Thoracic aorta (tissue), 2 donors: ENCODE measurements at places on chromosomes 12 and 14. TPM values are rescaled to one million over a fixed set of nuclear protein-coding genes. Genes with fewer than 3 reads are reported as not detected.

- no peak for DNase-seq
- H3K4me1 ChIP-seq, result no peaks in the 10 kb centered on the region
- no peak overlapping the region for H3K4me3 ChIP-seq
- H3K27ac ChIP-seq, result no peak overlapping the region
- H3K36me3 ChIP-seq, result no peaks in the 10 kb centered on the region
Measured at GRCh38 chr14:67576216-67576955, 23.7 kb downstream of the PIGH start.

DNA sequence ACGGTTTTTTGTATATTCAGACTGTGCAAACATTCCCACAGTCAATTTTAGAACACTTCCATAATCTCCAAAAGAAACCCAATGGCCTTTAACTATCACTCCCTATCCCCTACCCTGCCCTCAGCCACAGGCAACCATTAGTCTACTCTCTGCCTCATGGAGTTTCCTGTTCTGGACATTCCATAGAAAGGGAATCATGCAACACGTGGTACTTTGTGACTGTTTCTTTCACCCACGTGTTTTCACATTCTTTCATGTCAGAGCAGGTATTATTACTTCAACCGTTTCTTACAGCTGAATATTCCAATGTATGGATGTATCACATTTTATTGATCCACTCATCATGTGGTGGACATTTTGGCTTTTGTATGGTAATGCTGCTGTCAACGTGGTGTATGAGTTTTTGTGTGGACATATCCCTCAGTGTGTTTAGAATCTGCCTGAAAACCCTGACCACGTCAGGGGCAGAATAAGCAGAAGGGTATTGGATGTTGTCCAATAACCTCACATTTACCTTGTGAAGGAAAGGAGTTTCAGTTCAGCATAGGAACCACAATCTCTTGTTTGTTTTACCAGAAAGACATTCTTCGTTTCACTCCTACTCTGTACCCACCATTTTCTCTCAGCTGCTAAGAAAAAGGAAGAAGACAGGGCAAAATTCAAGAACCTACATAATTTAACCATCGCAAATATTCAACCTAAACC lies 107.5 kb upstream of the DYRK2 start:
- H3K36me3 ChIP-seq, result no peaks in the 10 kb centered on the region
- H3K27ac ChIP-seq, result no peak overlapping the region
- H3K27me3 ChIP-seq, result no peaks in the 10 kb centered on the region
- H3K4me1 ChIP-seq, result no peaks in the 10 kb centered on the region
- DNase-seq, result no peak
- no peak overlapping the region for H3K4me3 ChIP-seq

DNA sequence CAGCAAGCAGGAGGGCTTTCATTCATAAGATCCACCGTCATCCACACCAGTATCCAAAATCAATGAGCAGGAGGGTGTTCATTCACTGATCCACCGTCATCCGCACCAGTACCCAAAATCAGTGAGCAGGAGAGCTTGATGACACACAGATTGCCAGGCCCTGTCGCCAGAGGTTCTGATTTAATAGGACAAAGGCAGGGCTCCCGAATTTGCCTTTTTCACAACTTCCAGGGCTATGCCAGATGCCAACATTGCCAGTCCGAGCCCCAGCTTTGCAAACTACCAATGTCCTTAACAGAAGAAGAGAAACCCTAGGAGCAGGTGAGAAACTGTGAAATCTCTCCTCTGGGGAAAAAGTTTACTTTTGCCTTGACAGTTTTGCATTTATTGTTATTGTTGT lies 115.0 kb downstream of the SLC15A4 start:
- no peaks in the 10 kb centered on the region for H3K36me3 ChIP-seq
- no peaks in the 10 kb centered on the region for H3K27me3 ChIP-seq
- H3K27ac ChIP-seq, result no peak overlapping the region
- DNase-seq, result no peak
- no peak overlapping the region for H3K4me3 ChIP-seq
- H3K4me1 ChIP-seq, result no peaks in the 10 kb centered on the region

NTN4 gene
- total RNA-seq, result 72.3 TPM

DNA sequence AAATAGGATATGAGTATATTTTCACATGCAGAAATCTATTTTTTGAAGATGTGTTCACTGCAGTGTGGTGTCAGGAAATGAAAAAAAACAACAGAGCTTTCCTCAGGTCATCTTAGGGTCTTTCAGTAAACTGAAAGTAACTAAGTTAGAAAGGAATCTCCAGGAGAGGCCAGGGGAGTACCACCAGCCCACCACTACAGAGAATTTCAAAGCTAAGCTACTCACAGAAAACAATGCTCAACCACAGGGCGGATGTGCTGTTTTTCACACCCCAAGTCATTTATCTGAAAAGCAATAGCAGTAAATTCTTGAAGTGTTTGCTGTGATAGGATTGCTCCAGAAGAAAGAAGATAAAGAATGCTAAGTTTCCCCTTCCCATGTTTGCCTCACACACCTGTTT lies 79.0 kb downstream of the IFNG start:
- no peaks in the 10 kb centered on the region for H3K27me3 ChIP-seq
- H3K36me3 ChIP-seq, result no peaks in the 10 kb centered on the region
- no peaks in the 10 kb centered on the region for H3K4me1 ChIP-seq

ACOT4 gene
- total RNA-seq, result 1.3 TPM

DNA sequence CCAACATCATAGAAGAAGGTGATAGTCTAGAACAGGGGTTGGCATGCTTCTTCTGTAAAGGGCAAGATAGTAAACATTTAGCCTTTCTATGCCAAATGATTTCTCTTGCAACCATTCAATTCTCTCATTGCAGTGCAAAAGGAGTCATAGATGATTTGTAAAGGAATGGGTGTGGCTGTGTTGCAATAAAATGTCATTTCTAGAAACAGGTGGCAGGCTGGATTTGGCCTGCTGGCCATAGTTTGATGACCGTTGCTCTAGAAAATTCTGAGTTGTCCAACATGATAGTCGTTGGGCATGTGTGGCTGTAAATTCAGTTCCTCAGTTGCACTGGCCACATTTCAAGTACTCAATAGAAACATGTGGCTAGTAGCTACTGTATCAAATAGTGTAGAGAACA lies 21.7 kb downstream of the SMCO2 start:
- H3K4me3 ChIP-seq, result no peak overlapping the region
- no peak overlapping the region for H3K27ac ChIP-seq
- no peaks in the 10 kb centered on the region for H3K27me3 ChIP-seq
- no peak for DNase-seq

GRCh38 chr14:106547735-106548434 lies 1021.5 kb downstream of the TMEM121 start:
- no peaks in the 10 kb centered on the region for H3K27me3 ChIP-seq
- no peak overlapping the region for H3K4me3 ChIP-seq
- H3K4me1 ChIP-seq, result no peaks in the 10 kb centered on the region
- DNase-seq, result no peak
- H3K36me3 ChIP-seq, result no peaks in the 10 kb centered on the region
- no peak overlapping the region for H3K27ac ChIP-seq

- H3K4me1 ChIP-seq, result no peaks in the 10 kb centered on the region
- no peak for DNase-seq
- no peak overlapping the region for H3K4me3 ChIP-seq
- H3K27me3 ChIP-seq, result no peaks in the 10 kb centered on the region
Measured at GRCh38 chr12:99281277-99281676, 366.3 kb upstream of the GARIN6 start.

PSMB5 gene
- total RNA-seq, result 79.7 TPM

GRCh38 chr12:58819985-58820384 lies 100.3 kb downstream of the LRIG3 start:
- no peak for DNase-seq
- no peaks in the 10 kb centered on the region for H3K4me1 ChIP-seq
- H3K4me3 ChIP-seq, result no peak overlapping the region

CD63 gene
- total RNA-seq, result 615 TPM

GRCh38 chr14:50796390-50796789 lies 34.6 kb downstream of the NIN start:
- no peak overlapping the region for H3K4me3 ChIP-seq
- DNase-seq, result no peak
- H3K4me1 ChIP-seq, result peaks cover 30% of the 10 kb centered on the region
- no peaks in the 10 kb centered on the region for H3K36me3 ChIP-seq
- no peak overlapping the region for H3K27ac ChIP-seq

GRCh38 chr12:120766566-120766965 lies 40.9 kb downstream of the ACADS start:
- H3K27me3 ChIP-seq, result no peaks in the 10 kb centered on the region
- H3K4me3 ChIP-seq, result no peak overlapping the region
- H3K4me1 ChIP-seq, result peaks cover 1% of the 10 kb centered on the region
- DNase-seq, result no peak

- no peak for DNase-seq
- H3K27ac ChIP-seq, result no peak overlapping the region
- peak overlapping the region; percentile 49 for H3K4me3 ChIP-seq
- no peaks in the 10 kb centered on the region for H3K36me3 ChIP-seq
- H3K27me3 ChIP-seq, result no peaks in the 10 kb centered on the region
- H3K4me1 ChIP-seq, result peaks cover 9% of the 10 kb centered on the region
Measured at GRCh38 chr14:30143627-30144026, 216.0 kb upstream of the PRKD1 start.

GRCh38 chr12:113263431-113263963 lies 42.2 kb downstream of the TPCN1 start:
- no peak overlapping the region for H3K27ac ChIP-seq
- no peak for DNase-seq
- peaks cover 37% of the 10 kb centered on the region for H3K4me1 ChIP-seq
- no peaks in the 10 kb centered on the region for H3K27me3 ChIP-seq
- H3K36me3 ChIP-seq, result peaks cover 34% of the 10 kb centered on the region
- H3K4me3 ChIP-seq, result no peak overlapping the region

P2RX2 gene
- total RNA-seq, result not detected

DNA sequence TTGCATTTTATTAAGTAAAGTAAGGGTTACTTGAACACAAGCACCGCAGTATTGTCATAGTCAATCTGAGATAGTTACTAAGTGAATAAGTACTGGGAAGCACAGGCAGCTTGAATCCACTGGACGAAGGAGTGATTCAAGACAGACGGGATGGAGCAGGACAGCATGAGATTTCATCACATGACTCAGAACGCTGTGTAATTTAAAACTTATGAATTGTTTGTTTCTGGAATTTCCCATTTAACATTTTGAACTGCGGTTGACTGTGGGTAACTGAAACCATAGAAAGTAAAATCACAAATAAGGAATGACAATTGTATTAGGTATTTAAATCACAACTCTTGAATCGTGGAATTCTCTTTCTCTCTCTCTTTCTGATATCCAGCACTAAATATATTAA lies 1630.4 kb upstream of the SEL1L start:
- peaks cover 9% of the 10 kb centered on the region for H3K4me1 ChIP-seq
- no peak for DNase-seq
- no peak overlapping the region for H3K4me3 ChIP-seq
- no peaks in the 10 kb centered on the region for H3K36me3 ChIP-seq

DNA sequence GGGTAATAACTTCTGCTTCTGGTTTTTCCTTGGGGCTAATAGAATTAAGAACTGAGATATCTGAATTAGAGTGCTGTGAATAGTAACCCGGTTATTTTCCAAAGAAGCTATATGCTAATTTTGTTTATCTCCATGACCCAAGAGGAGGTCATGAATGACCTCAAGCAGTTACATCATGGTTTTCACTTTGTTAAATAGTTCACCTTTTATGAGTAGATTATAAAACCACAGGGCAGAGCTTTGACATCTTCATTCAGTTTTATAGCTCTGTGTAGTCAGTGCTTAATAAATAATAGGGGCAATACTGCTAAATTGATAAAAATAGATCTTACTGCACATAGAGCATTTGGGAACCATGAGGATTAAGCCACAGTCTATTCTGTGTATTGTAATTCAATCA lies 462.2 kb downstream of the LRIG3 start:
- no peak overlapping the region for H3K4me3 ChIP-seq
- no peaks in the 10 kb centered on the region for H3K27me3 ChIP-seq
- H3K4me1 ChIP-seq, result peaks cover 11% of the 10 kb centered on the region
- H3K27ac ChIP-seq, result no peak overlapping the region
- no peak for DNase-seq
- no peaks in the 10 kb centered on the region for H3K36me3 ChIP-seq

DNA sequence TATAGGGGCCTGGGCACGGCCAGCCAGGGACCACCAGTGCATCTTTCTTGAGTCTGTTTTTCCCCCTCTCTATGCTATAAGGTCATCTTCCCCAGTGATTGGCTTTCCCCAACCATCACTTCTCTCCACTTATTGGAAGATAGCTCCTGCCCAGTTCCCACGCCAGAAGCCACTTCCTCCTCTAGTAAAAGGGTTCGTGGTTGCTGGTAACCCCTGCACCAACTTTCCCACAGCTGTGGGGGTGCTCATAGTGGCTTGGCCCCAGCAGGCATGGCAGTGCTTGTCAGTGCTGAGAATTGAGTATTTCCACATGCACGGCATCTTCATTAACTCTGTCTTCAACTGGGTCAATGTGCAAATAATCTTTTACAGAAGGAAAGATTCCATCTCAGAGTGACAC lies 215.4 kb downstream of the FOXN3 start:
- H3K4me1 ChIP-seq, result peaks cover 27% of the 10 kb centered on the region
- H3K27ac ChIP-seq, result no peak overlapping the region
- no peaks in the 10 kb centered on the region for H3K27me3 ChIP-seq
- no peak overlapping the region for H3K4me3 ChIP-seq

DNA sequence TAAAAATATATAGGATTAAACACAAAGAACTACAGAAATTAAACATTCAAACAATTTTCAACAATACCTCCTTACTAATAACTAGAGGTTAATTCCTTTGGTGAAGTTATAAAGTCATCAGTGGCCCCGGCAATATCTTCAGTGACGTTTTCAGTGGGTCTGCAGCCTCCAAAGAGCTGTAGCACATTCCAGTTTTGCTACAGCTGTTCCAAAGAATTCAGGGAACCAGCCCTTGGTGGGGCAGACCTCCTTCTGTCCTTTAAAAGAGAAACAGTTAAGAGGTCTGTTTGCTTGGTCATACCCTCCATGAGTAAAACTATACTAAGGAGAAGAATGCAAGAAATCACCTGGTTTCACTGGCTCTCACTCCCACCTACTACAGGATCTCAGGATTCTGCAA lies 99.2 kb upstream of the ZDHHC17 start:
- no peak overlapping the region for H3K4me3 ChIP-seq
- H3K36me3 ChIP-seq, result no peaks in the 10 kb centered on the region
- no peaks in the 10 kb centered on the region for H3K27me3 ChIP-seq

GRCh38 chr12:52003016-52003550 lies 3.7 kb upstream of the TAMALIN start:
- H3K27me3 ChIP-seq, result no peaks in the 10 kb centered on the region
- H3K4me1 ChIP-seq, result peaks cover 2% of the 10 kb centered on the region
- H3K27ac ChIP-seq, result no peak overlapping the region
- H3K4me3 ChIP-seq, result no peak overlapping the region
- H3K36me3 ChIP-seq, result no peaks in the 10 kb centered on the region
- DNase-seq, result no peak

- H3K27ac ChIP-seq, result no peak overlapping the region
- DNase-seq, result no peak
- H3K27me3 ChIP-seq, result no peaks in the 10 kb centered on the region
Measured at GRCh38 chr14:76326918-76327689, 48.8 kb upstream of the ESRRB start.

DNA sequence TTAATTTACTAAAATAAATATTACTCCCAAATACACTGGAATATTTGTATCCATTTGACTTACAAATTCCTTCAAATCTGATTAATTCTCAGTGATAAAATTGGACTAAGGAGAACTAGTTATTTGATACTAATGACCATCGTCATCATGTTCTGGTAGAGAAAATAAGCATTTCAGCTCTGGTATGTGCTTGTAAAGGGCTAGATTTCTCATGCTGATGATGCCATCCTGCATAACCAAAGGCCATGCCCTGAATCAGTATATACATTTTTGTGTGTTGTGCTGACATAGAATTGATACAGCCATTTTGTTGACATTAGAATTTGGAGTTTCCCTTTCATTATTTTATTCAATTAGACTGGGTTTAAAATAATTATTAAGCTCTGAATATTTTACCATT lies 148.9 kb downstream of the PCNX1 start:
- H3K4me1 ChIP-seq, result no peaks in the 10 kb centered on the region
- H3K27ac ChIP-seq, result no peak overlapping the region
- peaks cover 25% of the 10 kb centered on the region for H3K36me3 ChIP-seq

RNASE3 gene
- total RNA-seq, result not detected

- DNase-seq, result no peak
- H3K27me3 ChIP-seq, result no peaks in the 10 kb centered on the region
- H3K4me1 ChIP-seq, result peaks cover 18% of the 10 kb centered on the region
Measured at GRCh38 chr14:36973806-36974442, 198.5 kb downstream of the SLC25A21 start.
